ENCODE measurements at places on chromosomes 5 and 9.

DNA sequence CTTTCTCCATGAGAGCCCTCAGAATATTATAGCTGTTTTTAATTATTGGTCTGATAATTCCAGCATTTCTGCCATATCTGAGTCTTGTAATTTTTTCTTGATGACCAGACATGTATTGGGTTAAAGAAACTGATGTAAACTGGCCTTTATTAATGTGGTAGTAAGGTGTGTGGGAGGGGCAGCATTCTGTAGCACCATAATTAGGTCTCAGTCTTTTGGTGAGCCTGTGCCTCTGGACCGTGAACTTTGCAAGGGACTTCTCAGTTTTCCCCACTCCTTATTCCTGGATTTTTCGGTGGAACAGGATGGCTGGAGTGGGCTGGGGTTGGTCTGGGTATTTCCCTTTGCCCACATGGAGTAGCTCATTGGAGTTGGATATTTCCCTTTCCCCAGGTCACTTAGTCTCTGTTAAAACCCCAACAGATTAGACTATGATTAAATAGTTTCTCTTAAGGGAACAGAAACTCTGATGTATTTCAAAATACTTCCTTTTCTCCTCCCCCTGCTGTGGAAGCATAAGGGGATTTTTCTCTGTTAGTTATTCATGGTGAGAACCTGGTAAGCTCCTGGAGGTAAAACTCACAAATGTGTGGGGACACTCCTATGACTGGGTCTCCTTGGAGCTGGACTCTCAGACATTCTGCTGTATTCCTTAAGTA, 52.4 kb downstream of the FSD1L start:
- no peak for DNase-seq

GRCh38 chr9:129655696-129656095, 9.8 kb upstream of the PRRX2 start:
- DNase-seq, result no peak

GRCh38 chr5:179862296-179862695, 3.7 kb upstream of the MRNIP start:
- DNase-seq, result no peak

DNA sequence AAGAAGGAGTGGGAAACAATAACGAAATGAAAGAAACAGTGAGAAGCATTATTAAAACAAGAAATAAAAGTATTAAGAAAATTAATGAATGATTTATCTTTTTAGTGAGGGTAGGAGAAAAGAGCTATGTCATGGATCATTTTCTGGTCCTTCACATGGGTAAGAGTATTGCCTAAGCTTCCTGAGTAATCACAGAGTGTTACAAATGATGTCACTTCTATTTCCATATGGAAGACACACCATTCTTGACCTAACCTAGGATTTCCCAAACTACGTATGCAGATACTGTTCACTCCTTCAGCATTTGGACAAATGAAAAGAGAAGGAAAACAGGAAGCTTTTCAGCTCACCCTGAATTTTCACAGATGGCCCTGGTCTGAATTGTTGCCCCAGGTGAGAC, 3.3 kb upstream of the TSLP start:
- no peak for DNase-seq

- no peak for DNase-seq
Measured at GRCh38 chr9:7454624-7455023, 345.0 kb downstream of the DMAC1 start.

GRCh38 chr5:139565411-139566305, 4.5 kb downstream of the UBE2D2 start:
- no peak for DNase-seq

DNA sequence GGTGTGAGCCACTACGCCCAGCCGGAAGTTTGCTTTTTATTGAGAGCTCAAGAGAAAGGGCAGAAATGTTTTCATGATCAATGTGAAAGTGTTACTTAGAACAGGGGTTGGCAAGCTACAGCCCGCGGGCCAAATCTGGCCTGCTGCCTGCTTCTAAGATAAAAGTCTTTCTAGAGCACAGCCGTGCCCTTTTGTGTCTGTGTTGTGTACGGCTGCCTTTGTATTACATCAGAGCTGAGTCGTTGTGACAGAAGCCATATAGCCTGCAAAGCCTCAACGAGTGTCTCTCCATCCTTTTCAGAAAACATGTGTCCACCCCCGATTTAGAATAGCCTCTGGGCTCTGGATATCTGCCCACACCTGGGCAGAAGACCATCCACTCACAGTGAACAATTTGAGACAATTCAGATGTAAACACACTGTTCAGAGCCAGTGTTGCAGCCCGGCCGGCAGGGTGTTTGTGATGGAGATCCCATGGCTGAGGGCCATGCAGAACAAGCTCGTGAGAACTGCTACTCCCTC, 28.8 kb downstream of the AK8 start:
- no peak for DNase-seq

DNA sequence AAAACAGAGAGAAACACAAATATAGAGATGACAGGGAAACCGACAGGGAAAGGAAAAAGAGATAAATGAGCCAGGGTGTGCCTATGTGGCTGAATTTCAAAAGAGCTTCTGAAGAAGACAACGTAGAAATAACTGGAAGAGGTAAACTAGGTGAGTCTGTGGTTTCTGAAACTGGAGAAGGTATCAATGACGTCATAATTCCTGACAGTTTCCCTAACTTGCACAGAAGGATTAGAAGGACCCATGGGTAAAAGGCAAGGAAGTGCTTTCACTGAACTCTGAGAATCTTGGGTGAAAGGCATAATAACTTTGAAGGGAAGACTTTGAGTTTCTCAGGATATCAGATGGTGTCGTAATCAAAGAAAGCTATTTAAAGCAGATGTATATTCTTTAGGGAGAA, 790.8 kb upstream of the NUDT12 start:
- peak; percentile 39 for DNase-seq

- DNase-seq, result no peak
Measured at GRCh38 chr5:109849478-109850088, 159.9 kb downstream of the MAN2A1 start.

GRCh38 chr5:171629628-171630349, 155.8 kb upstream of the SMIM23 start:
- peak; percentile 63 for DNase-seq

- DNase-seq, result peak; percentile 8
Measured at GRCh38 chr9:1709347-1709746, 305.8 kb upstream of the SMARCA2 start.

DNA sequence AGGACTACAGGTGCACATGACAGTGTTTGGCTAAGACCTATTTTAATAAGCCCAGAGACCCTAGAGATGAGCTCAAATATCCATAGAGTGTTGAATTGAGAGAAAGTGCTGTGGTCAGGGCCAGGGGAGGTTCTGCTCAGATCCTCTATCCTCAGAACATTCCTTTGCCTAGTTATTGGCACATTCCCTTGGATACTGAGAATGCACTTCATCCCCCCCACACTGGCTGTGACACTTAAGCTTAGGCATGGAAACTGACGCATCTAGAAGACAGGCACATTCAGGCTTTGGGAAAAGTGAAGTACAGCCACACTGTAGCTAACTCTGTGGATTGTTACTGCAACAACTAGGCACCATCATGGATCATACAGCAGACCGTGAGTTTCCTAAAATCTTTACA, 27.1 kb upstream of the RASGRF2 start:
- DNase-seq, result peak; percentile 9

DNA sequence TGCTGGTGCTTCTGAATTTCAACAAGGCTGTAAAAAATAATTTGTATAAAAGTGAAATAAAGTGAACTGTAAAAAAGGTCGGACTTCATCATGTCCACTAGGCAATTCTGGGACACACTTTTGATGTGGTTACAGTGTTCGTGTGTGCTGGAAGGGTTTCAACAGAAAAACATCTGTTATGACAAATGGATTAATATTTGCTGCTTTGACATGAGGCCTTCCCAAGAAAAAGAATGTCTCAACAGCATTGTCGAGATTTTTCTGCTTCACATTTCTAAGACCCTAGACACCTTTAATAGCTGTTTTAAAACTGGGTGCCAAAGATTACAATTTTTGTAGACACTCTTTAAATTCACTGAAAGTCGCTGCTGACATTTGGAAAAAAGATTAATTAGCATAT, 216.6 kb downstream of the SLC12A2 start:
- DNase-seq, result peak; percentile 62

GRCh38 chr5:88172847-88173758, 95.5 kb downstream of the TMEM161B start:
- no peak for DNase-seq

- no peak for DNase-seq
Measured at GRCh38 chr9:73239570-73240265, 88.1 kb downstream of the ANXA1 start.

- DNase-seq, result no peak
Measured at GRCh38 chr9:129370770-129371169, 192.7 kb upstream of the IER5L start.

DNA sequence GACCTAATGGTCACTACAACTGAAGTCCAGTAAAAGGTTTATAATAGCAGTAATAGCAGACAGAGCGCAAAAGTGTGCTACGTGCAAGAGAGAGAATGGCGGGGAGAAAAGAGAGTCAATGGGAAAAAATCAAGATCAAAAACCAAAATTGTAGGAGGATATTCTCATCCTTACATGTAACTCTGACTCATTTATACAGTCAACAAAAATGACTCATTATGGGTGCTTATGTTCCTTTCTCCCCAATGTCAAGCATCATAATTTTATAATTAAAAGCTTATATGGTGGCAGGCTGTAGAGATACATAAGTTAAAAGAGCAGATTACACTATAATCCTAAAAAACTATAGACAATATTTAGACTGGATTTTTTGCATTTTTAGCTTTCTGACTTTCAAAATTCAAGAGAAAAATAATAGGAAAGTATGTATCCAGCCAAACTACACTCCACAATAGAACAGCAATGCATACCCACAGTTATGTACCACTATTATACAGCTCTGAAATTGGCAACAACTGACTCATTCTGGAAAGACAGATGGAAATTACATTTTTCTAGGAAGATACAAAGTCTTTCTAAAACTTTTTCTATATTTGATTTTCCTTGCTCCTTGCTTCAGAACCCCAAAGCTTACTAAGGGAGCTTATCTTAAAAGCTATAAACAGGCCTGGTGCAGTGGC, 78.4 kb downstream of the PLPP1 start:
- DNase-seq, result peak; percentile 57

DNA sequence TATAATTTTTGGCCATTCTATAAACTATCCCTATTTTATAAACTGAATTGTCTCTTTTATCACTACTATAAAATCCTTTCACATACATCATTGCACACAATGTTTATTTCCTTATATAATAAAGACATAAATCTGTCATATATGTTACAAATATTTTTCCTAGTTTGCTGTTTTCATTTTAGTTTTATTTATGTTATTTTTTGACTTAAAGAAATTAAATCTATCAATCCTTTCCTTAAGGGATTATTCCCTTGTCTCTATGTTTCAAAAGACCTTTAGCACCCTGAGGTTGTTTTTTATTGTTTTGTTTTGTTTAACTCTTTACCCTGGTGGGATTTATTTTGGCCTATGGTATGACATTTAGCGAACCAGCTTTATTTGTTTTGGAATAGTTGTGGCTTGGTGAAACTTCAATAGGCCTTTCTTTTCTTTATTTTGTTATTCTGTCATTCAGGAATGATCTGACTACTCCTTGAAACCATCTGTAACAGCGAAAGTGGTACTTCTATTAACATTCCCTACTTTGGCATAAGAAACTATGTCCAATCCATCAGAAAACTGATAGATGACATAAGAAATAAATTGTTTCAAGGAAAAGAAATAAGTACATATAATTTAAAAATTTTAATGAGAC, 125.9 kb downstream of the CEP120 start:
- no peak for DNase-seq

GRCh38 chr9:131091352-131091992, 4.9 kb upstream of the AIF1L start:
- no peak for DNase-seq

DNA sequence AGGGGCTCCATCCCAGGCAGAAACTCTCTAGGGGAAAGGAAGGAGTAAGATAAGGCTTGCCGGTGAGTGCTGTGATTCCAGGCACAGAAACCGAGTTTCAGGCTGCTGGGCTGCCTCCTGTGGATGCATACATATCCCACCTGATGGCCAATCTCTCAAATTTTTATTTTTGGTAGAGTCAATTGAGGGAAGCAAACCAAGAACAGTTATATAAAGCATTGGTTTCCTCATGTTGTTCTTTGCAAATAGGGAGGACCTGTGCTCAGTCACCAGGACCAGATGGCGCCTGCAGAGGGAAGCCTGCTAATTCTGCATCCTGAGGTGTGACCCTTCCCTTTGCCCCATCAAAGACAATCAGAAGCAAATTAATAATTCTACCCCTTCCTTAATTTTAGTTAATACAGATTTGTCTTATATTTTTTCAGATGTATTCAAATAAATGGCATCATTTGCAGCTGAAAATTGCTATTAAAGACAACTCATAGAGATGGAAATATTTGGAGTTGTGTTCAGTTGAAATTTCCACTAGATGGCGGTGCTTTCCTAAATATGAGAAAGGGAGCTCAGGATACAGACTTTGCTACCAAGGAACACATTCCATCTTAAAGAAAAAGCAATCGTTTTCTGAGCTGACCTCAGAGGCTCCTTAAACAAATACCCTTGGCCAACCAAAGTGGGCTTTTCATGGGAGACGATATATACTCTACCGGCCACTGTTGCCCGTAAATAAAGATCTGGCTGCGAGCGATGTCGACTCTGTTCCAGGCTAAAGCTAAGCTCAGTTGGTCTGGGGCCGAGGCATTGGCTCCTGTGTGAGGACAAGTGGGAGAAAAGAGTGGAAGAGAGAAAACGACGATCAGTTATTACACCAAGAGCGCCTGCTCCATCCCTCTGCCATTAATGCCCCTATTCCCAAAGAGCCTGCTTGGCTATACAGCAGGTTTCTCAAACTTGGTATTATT, 225.7 kb upstream of the KLF9 start:
- peak; percentile 67 for DNase-seq

GRCh38 chr5:155839251-155840037, 487.5 kb upstream of the SGCD start:
- DNase-seq, result peak; percentile 10

- no peak for DNase-seq
Measured at GRCh38 chr9:111405701-111406100, 75.7 kb upstream of the OR2K2 start.

- DNase-seq, result no peak
Measured at GRCh38 chr5:40227931-40228330, 451.8 kb upstream of the PTGER4 start.

GRCh38 chr9:138072897-138073296, 195.3 kb downstream of the CACNA1B start:
- no peak for DNase-seq

GRCh38 chr5:177354711-177355110, 3.0 kb upstream of the RGS14 start:
- DNase-seq, result no peak

Data from fibroblast of upper back skin (primary cell).